ENCODE measurements at places on chromosomes 7 and 10. TPM values are rescaled to one million over a fixed set of nuclear protein-coding genes. Genes with fewer than 3 reads are reported as not detected.

DNA sequence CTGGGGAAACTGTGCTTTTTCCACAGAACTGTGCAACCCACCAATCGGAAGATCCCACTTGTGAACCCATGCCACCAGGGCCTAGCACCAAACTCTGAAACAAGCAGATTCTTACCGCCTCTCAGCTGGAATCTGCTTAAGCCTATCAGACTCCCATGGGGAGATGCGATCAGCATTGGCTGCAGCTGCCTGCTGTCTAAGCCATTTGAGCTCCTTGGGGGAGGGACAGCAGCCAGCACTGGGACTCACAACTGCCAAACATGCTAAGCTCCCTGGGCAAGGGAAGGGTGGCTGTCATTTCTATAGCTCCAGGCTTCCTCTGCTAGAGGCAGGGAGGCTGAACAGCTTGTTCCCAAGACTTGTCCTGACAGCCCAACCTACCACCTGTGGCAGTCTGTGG lies 283.8 kb downstream of the CDK14 start:
- no peak for DNase-seq

GRCh38 chr7:123022576-123022975 lies 27.1 kb upstream of the TAS2R16 start:
- no peak for DNase-seq

DNA sequence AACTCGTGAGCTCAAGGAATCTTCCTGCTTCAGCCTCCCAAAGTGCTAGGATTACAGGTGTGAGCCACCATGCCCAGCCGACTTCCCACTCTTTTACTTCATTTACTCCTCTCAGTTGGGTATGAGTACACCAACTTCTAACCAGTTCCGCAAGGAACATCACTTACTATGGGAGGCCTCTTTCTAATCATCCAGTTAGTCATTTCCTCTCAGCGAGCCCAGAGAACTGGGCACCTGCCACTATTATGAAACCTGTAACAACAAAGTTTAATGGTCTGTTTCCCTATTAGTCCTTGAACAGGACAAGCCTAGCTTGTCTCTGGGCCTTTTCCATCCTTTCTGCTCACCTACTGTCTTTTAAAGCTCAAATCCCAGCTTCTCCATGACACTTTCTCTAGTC lies 88.8 kb downstream of the DNMBP start:
- DNase-seq, result no peak

DNA sequence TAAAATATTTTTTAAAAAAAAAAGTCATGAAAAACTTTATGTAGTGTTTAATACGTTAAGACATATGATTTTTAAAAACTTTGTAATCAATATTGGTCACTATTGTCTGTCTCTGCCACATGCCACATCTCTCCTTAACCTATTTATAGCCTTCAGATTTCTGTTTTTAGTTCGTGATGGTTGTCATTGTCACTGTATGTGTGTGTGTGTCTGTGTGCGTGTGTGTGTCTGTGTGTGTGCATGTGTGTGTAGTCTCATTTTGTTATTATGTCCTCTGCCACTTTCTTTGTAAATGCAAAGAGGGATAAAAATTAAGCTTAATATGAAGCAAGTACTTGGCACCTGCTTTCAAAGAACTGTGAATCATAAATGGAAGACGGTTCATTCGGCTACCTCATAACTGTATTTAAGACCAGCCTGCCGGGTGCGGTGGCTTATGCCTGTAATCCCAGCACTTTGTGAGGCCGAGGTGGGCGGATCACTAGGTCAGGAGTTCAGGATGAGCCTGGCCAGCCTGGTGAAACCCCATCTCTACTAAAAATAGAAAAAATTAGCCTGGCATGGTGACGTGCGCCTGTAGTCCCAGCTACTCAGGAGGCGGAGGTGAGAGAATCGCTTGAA lies 354.0 kb downstream of the ARL4A start:
- no peak for DNase-seq

The LIPK gene
- not detected for total RNA-seq

The DGKI gene
- 1.6 TPM for total RNA-seq

The EGFR gene
- 28.9 TPM for total RNA-seq

The NUTM2B gene
- total RNA-seq, result 0.03 TPM

The FMC1 gene
- total RNA-seq, result 13.6 TPM

GRCh38 chr10:112634096-112634830 lies 187.2 kb downstream of the VTI1A start:
- DNase-seq, result peak; percentile 11

- DNase-seq, result no peak
Observed at GRCh38 chr7:3437467-3437866, 136.4 kb downstream of the SDK1 start.

The ACTR3C gene
- total RNA-seq, result not detected

GRCh38 chr10:131889755-131890154 lies 11.1 kb upstream of the PPP2R2D start:
- DNase-seq, result no peak

The RPP38 gene
- 2.8 TPM for total RNA-seq

GRCh38 chr10:132030898-132031463 lies 34.8 kb upstream of the JAKMIP3 start:
- DNase-seq, result no peak

GRCh38 chr10:124116771-124117510 lies 23.5 kb upstream of the CHST15 start:
- no peak for DNase-seq

The KEL gene
- total RNA-seq, result 5.1 TPM

The MRLN gene
- total RNA-seq, result not detected

DNA sequence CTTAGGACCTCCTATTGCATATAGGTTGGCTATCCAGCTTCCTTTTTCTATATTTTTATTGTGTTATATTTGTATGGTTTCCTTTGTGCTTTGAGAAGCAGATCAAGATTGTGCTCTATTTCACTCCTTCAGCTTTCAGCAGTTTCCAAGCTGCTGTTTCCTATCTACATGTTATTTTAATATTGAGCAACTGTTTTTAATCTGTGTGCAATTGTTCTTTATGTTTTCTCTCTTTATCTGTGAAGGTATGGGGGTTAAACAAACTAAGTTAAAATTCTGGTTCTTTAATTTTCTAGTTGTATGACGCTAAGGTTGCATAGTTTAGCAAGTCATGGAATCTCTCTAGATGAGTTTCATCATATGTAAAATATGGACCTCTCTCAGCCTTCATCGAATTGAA lies 251.0 kb downstream of the GPR158 start:
- DNase-seq, result no peak

- no peak for DNase-seq
Observed at GRCh38 chr10:90925079-90926029, 4.5 kb upstream of the ANKRD1 start.

- peak; percentile 94 for DNase-seq
Observed at GRCh38 chr10:32982293-32982709, 24.3 kb upstream of the ITGB1 start.

The IRF5 gene
- not detected for total RNA-seq

- no peak for DNase-seq
Observed at GRCh38 chr10:77905086-77905748, 21.3 kb downstream of the DLG5 start.

The ING3 gene
- total RNA-seq, result 31.2 TPM

The AGBL3 gene
- total RNA-seq, result 0.03 TPM

The C10orf105 gene
- not detected for total RNA-seq

The SNX8 gene
- total RNA-seq, result 12.2 TPM

DNA sequence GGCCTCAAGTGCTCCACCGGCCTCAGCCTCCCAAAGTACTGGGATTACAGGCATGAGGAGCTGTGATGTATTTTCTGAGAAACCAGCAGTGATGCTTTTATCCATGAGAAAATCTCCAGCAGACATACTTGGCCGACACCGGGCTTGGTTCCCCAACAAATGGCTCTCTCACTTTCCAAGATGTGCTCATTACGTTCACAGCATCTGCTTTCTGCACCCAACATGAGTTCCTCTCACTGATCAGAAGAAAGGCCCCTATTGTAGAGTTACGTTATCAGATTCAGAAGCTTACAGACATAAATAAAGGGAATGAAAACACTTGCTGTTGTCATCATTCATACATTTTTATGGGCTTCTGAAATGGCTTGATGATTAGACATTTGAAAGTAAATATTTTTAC lies 95.0 kb downstream of the CALD1 start:
- DNase-seq, result no peak

DNA sequence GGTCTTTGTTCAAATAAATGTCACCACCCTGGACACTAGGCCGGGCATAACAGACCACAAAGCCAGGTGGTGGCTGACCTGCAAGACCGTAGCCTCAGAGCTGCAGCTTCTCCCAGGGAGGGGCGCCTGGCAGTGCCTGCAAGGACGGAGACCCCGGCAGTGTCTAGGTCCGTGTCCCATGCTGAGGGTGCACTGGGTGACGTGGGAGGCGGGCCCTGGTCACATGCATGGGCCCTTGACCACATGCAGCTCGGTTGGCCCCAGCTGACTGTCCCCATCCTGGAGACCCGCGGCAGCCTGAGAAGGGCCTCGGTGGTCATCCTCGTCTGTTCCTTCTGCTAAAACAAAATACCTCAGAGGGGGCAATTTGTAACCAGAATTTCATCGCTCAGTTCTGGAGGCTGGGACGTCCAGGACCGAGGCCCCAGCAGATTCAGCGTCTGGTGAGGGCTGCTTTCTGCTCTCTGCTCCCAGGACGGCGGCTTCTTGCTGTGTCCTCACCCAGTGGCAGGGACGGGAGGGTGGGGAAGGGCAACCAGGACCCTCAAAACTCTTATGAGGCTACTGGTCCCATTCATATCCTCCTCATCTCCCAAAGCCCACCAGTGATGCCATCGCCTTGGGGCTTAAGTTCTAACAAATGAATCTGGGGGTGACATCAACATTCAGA lies 36.8 kb downstream of the PWWP2B start:
- DNase-seq, result no peak

The FAM25A gene
- not detected for total RNA-seq

The ANKRD1 gene
- 29.8 TPM for total RNA-seq

- DNase-seq, result no peak
Observed at GRCh38 chr7:148303295-148304082, 287.1 kb upstream of the C7orf33 start.

The CXCL12 gene
- total RNA-seq, result not detected

The ZPBP gene
- not detected for total RNA-seq

DNA sequence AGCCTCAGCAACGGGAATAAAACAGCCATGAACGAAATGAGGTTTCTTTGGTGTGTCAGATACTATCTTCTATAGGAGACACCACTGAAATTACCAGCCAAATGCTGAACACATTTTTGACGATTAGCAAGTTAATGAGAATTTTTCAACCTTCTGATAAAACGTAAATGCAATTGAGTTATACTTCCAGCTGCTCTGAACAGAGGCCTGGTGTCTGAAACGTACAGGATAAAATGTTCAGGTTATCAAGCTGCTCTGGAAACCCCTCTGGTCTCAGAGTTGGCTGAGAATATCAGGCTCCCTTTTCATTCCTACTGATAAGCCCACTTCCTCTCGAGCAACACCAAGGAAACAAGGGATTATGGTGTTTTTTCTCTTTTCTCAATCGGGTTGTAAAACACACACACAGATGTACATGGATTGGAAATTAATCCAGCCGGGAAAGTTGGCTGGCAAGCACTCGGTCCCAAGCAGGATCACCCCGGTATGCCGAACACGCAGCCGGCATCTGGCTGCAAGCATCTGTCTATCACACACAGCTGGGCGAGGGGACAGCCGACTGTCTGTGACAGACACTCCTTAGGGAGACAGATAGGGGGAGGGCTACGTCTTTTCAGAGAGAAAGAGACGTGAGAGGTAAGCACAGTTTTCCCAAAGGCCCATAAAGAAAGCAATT lies 171.8 kb downstream of the PRKAG2 start:
- no peak for DNase-seq

The PRPS1L1 gene
- not detected for total RNA-seq

- no peak for DNase-seq
Observed at GRCh38 chr7:1540776-1541271, 10.3 kb downstream of the MAFK start.

The MEOX2 gene
- total RNA-seq, result not detected

GRCh38 chr7:102395592-102395872 lies 631 bp upstream of the PRKRIP1 start:
- no peak for DNase-seq

DNA sequence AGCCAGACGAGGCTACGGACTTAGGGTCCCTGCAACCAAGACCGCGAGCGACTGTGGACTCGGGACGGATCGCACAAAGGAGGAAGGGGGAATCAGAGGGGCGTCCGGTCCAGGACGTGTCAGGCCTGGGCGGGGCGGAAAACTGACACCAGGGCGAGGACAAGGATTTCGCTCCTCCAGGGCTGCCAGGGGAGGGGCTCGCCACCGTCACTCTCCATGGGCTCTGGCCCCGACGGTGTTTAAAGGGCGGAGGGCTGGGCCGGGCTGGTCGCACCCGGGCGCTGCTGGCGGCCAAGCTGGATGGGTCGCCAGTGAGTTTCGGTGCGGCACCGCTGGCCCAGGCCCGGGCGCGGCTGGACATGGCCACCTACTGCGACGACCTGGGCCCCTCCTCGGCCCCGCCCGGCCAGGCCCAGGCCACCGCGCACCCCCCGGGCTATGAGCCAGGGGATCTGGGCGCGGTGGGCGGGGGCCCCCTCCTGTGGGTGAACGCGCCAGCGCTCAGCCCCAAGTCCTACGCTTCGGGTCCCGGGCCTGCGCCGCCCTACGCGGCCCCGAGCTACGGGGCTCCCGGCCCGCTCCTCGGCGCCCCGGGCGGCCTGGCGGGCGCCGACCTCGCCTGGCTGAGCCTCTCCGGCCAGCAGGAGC lies at the start of gene FOXI2:
Gene FOXI2, plus strand, starts transcription at position 271 of the 648 bp plus-strand sequence. Its CDS starts 89 bp downstream, at position 360.
- DNase-seq, result no peak

The MUC3A gene
- not detected for total RNA-seq

GRCh38 chr7:33500703-33501701 lies 371.6 kb downstream of the BBS9 start:
- DNase-seq, result no peak

The RTKN2 gene
- total RNA-seq, result 3.3 TPM

The NET1 gene
- 52.4 TPM for total RNA-seq

The MYL10 gene
- not detected for total RNA-seq

DNA sequence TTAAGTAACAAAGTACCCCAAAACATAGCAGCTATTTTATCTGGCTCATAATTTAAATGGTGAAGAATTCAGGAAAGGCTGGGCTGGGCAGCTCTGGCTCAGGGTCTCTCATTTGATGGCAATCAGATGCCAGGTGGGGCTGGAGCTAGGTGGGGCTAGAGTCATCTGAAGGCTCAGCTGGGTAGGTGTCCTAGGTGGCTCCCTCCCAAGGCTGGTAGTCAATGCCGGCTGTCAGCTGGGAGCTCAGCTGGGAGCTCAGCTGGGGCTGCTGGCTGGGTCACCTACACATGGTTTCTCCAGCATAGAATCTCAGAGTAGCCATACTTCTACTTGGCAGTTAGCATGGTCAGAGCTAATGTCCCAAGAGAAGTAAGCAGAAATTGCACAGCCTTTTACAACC lies 34.1 kb downstream of the OSBPL3 start:
- no peak for DNase-seq

DNA sequence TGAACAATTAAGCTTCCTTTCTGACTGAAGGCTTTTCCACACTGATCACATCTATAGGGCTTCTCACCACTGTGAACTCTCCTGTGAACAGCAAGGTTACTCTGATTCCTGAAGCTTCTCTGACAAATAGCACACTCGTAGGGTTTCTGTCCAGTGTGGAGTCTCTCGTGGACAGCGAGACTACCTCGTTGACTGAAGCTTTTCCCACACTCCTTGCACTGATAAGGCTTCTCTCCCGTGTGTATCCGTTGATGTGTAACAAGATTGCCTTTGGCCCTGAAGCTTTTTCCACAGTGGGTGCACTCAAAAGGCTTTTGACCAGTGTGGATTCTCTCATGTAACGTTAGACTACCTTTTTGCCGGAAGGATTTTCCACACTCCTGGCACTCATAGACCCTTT lies 4.4 kb downstream of the ZNF32 start:
- no peak for DNase-seq
